ENCODE measurements at places on chromosomes 3 and 15.

- no peak for DNase-seq
Observed at GRCh38 chr3:77412584-77412983, 372.7 kb downstream of the ROBO2 start.

DNA sequence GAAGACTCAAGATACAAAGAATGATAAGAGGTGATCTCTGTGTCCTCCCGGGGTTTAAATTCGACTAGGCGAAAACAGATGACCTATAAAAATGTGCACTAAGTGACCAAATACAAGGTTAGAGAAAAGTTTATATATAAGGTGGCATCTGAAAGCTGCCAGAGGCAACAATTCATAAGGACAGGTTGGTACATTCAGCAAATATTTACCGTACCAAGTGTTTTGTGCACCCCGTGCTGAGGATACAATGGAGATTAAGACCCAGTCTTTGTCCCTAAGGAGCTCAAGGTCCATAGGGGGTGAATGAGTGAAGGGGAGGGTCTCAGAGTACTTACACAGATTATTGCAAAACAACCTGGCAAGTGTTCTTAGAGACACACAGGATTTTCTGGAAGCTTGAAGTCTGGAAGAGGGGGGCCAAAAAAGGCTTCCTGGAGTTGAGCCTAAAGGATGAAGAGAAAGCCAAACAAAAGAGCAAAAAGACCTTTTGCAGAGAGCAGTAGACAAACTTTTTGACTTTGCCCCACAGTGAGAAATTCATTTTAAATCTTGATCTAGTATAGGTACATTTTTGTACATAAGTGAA, 71.4 kb upstream of the LRIG1 start:
- DNase-seq, result no peak

- no peak for DNase-seq
Observed at GRCh38 chr15:88744548-88745020, 58.7 kb upstream of the ACAN start.

DNA sequence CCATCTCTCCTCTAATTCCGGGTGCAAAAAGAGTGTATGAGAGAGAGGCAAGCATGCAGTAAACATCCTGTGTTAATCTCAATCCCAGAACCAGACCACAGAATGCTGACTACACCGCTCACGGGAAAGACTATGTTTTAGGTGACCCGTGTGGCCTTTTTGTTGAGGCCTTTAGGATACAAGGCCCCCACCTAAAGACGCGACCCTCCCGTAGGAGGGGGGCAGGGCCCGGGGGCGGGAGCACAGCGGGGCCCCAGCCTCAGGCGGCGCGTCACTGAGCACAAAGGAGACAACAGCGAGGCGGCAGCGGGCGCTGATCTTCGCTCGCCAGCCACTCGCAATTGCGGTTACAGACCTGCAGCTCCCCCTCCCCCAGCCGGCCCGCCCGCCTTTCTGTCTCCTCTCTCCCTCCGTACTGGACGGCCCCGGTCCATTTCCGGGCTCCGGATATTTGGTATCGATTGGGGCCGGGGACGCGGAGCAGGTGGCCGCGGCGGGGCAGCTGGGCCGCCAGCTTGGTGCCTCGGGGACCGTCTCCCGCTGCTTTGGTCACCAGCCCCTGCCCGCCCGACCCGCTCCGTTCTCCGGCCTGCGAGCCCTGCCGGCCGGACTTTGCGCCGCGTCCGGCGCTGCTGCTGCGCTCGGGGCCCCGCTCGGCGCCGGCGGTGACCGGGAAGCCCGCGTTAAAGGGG, at the start of gene CCDC50:
CCDC50 (plus strand) TSS at position 433 of the 692 bp plus-strand sequence. CDS start 281 bp downstream, outside the sequence.
- peak; percentile 39 for DNase-seq

DNA sequence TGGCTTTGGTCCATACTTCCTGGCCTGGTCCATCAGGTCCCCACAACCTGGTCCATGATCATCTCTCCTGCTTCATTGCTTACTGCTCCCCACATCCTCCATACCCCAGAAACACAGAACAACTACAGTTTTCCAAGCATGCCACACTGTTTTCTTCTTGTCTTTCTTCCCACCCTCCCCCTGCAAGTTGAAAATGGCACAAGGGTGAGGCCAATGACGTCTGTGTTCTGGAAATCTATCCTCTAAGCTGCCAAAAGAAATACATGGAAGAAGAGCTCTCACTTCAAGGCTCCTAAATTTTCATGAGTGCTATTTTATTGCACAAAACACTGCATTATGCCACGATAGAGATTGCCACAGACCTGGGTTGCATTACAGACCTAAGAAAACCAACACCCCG, 404.4 kb downstream of the VPS13C start:
- DNase-seq, result no peak

DNA sequence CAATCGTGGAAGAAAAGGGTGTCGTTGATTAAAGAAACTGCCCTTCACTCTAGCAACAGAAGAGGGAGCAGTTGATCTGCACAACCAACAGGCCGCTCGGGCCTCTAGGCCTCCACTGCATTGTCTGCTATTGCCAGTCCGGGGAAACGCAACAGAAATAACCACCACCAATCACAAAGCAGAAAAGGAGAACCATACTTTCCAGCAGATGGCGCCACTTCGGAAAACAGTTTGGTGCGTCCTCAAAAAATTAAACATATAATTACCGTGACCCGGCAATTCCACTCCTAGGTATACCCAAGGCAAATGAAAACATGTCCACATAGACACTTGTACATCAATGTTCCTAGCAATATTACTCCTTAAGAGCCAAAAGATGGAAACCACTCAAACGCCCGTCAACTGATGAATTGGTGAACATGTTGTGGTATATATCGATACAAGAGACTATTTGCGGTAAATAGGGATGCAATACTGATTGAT, 154.1 kb downstream of the TJP1 start:
- peak; percentile 8 for DNase-seq

DNA sequence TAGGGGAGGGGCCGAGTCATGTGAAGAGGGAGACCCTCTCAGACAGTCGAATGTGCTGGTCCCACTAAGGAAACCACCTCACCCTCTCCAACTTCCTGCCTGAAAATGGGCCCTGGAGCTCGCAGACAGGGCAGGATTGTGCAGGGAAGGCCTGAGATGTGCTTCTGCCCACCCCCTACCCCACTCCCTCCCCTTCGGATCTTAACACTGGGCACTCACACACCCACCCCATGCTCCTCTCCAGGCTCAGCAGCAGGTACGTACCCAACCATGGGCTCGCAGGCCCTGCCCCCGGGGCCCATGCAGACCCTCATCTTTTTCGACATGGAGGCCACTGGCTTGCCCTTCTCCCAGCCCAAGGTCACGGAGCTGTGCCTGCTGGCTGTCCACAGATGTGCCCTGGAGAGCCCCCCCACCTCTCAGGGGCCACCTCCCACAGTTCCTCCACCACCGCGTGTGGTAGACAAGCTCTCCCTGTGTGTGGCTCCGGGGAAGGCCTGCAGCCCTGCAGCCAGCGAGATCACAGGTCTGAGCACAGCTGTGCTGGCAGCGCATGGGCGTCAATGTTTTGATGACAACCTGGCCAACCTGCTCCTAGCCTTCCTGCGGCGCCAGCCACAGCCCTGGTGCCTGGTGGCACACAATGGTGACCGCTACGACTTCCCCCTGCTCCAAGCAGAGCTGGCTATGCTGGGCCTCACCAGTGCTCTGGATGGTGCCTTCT, 20.0 kb downstream of the ATRIP start:
- DNase-seq, result peak; percentile 33

DNA sequence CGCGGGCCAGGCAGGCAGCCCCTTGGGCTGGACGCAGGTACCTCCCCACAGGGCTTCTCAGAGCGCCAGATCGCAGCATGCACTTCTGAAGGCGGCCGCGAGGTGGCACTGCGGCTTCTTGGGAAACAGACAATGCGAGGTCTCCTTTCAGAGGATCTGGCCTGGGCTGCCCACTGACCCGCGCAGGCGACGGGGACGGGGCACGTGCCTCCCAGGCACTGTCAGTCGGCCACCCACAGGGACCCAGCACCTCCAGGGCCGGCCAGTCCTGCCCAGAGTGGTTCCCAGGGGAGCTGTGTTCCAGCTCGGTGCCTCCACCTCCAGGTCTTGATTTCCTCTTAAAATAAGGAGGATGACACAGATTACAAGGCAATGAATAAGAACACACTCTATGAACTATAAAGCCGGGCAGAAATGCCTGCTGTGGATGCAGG, 24.4 kb upstream of the TXNRD3 start:
- DNase-seq, result peak; percentile 81

DNA sequence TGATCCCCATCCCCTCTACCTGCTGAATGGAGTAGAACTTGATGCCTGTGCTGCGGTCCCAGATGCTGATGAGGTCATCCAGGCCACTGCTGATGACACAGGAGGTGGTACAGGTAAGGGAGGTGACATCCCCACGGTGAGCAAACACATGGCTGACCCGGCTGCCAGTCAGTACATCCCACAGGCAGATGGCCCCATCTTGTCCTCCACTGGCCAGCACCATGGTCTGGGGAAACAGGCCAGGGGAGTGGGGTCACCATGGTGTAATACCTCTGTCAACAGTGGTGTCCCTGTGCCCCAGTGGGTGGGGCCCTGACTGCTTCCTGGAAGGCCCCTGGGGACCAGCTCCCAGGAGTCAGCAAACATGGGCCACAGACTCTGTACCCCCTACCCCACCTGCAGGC, 33.3 kb downstream of the PTPN23 start:
- no peak for DNase-seq

DNA sequence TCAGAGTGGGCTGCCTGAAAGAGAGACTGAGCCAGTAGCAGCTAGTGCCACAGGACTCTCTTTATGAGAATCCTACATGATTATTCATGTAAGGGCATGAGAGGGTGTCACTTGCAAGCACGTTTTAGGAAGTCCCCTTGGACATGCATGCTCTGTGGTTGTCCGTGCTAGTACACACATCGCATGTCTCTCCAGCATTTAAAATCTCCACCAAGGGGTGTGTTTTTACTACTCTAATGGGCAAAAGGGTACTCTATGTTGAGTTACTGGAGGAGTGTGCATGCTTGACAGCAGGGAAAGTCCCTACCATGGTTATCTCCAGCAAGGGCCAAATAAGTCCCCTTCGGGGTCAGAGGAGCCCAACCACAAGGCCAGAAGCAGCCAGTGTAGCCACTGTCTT, 70.7 kb downstream of the DCLK3 start:
- DNase-seq, result no peak

DNA sequence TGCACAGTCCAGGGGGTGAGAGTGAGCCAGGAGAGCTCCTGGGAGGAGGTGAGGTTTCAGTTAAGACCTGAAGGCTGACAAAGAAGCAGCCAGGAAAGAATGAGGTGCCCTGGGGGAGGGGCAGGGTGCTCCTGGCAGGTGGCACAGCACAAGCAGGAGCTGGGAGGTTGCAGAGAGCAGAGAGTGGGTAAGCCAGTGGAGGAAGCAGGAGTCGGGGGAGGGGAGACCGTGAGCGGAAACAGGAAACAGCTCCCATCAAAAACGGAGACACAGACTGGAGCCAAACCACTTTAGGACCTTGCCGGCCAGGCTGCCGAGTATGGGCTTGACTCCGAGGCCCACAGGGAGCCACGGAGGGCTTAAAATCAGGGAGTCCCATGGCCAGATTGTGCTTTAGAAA, 12.1 kb upstream of the FBLN2 start:
- DNase-seq, result no peak

DNA sequence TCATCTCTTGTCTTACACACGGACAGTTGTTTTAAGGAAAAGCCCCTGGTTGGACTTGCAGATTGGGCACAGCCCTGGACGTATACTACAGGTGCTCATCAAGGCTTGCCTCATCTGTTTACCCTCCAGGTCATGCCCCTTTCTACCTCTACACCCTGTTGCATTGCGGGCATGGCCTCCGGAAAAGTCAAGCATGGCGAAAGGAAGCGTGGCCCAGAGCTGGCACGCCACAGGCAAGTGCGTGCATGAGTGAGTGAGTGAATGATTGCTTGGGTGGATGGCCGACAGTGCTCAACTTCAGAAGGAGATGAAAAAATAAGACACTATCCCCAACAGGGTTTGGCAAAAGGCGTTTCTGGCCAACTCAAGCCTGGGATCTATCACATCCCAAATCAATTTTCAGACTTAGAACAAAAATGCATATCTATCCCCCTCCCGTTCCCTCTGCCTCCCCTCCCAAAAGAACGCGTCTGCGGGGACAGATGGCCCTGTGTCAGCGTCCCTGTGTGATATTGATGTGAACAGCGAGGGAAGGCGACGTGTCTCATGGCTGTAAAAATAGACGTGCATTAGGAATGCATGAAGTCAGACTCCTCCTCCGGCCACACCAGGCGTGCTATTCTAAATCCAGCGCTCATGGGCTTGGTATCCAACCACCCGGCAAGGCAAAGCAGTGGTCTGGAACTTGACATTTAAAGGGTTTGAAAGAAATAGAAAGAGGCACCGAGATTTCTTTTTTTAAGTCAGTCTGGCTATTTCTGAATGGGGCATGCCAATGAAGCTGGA, 96.0 kb downstream of the RPLP1 start:
- no peak for DNase-seq

DNA sequence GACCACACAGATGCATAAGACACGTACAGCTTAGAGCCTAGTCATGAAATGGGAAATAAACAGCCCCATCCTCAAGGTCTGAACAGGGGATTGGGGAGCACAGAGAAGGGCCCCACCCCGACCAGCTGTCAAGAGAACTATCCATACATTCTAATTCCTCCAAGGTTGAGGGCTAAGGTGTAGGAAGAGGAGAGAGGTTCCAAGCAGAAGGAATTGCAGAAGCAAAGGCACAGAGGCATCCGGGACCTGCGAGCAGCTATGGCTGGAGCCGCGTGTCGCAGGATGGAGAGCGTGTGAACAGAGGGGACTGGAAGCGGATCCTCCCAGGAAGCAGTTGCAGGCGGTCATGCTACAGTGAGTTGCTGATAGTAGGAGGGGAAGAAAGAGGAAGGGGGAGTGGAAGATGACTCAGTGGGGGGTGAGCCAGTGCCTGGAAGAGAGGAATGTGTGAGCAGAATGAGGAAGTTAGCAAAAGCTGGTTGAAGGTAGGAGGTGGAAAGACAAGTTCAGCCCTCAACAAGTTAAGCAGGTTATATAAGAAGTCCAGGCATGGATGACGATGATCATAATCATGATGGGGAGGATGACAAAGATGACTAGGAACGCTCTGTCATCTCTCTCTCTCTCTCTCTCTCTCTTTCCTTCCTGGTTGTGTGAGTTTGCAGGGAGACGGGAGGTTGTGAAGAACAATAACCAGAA, 89.7 kb downstream of the LIPC start:
- DNase-seq, result no peak

DNA sequence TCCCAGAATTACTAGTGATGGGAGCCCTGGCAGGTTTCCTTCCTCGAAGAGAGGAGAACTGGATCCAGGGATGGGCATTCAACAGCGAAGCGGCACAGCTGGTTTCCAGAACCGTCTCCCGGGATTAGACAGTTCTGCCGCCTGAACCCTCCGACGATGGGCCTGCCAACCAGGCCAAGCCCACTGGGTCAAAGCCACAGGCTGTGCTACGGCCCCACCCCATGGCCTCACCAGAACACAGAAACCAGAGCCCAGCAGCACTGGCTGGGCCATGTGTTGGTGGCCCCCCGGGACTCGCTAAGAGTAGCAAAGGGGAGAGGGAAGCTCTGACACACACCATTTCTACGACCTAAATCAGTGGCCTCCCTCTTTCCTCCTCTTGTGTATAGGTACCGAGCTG, 2.2 kb downstream of the C15orf62 start:
- DNase-seq, result no peak

DNA sequence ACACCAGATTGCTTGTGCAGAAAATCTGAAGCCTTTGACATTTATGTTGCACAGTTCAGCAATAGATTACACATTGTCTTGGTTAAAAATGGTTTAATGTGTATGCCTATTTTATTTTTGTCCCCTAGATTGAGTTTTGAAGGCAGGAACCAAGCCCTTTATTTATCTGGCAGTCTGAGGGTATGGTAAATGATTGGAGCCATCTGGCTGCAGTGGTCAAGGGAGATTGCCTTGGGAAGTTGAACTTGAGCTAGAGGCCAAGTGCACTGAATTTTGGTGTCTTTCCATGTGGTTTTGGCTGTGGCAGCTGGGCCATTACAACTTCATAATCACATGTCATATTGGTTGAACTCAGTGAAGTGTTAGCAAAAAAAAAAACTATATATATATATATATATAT, 248.7 kb upstream of the C2CD4B start:
- no peak for DNase-seq
